ENCODE measurements at places on chromosomes 5 and 9. TPM values are rescaled to one million over a fixed set of nuclear protein-coding genes. Genes with fewer than 3 reads are reported as not detected.

Gene BAAT
- not detected for total RNA-seq

Gene HTR1A
- not detected for total RNA-seq

Gene RPL7A
- 2,714 TPM for total RNA-seq

Gene SLC1A1
- 7.7 TPM for total RNA-seq

Gene OR2S2
- not detected for total RNA-seq

Gene PCDHGA6
- 6.3 TPM for total RNA-seq

Gene ODF2
- total RNA-seq, result 19.8 TPM

Data from smooth muscle cell of trachea (primary cell).